AML-193 (cell line): ENCODE measurements at places on chromosomes 11 and 22.

DNA sequence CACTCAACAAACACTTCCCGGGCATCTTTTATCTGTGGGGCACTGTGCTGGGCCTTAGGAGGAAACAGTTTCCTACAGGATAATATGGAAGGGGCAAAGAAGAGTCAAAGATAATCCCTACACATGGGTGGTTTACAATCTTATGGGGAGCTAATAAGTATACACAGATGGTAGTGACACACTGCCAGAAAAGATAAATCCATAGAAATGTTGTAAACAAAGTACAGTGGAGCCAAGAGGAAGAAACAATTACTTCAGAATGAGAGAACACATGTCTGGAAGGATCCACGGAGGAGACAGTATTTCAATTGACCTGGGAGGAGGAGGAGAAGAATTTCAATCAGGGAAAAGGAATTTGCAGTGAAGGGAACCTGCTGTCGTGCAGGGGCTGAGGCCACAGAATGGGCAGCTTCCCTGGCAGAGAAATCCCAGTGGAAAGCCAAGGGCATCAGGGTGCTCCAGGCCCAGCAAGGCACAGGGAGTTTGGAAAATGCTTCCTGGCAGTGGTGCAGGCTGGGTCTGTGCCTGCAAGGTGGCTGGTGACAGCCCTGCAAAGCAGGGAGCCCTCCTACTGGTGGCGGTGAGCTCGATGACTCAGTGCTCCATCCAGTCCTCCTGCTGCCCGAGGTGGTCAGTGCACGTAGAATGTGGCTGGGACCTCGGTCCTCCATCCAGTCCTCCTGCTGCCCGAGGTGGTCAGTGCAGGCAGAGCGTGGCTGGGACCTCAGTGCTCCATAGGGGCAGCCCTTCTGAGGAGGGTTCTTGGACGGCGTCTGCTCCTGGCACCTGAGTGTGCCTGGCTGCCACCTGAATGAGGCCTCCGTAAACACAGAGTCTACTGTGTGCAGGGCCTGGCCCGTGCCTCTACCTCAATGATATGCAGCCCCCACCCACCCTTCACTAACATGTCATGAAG is 444.3 kb upstream of the B3GAT1 start:
- DNase-seq: no peak

DNA sequence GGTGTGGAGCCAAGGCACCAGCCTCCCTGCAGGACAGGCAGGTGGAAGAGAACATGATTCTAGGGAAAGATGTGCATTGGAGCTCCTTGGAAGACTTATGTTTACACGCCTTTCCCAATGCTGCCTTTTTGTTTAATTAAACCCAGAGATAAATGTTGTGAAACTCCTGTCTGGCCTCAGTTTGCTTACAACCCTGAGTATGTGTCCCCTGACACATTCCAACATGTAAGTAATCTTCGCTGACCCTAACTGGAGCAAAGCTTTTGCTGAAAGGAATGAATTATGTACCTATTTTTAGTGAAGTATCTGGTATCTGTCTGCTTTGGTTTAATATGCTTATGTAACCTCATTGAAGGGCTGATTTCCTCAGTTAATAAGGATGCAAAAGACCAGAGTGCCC is 56.7 kb downstream of the APIP start:
- DNase-seq: no peak

DNA sequence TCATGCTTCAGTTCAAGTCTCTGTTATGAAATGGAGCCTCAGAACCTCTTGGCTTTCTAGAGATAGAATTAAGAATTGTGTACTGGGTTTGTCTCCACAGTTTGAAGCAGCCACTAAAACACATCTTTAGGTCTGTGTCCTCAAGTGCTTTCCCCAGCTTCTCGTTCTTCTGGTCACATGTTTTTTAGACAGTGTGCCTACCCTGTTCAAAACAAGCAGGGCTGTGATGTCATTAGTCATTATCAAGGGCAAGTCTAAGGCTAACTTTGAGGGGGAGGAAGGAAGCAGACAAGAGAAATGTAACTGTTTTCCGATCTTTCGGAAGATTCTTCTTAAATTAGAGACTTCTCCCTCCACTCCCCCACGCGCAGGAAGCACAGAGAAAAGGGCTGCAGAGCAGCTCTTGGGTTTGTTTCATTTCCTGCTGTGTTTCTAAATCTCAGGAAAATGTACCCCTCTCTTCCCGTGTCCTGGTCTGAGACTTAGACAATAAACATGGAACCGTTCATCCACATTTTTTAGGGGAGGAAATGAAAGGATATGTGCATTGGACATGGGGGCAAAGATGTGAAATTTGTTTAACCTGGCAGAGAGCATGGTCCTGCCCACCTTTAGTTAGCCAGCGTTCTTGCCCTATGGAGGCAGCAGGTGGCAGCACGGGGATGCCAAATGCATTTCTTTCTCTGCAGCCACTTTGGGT is 3.1 kb downstream of the AKIP1 start:
- peak; percentile 62 for DNase-seq

GRCh38 chr22:24526191-24526590 is 28.7 kb downstream of the GUCD1 start:
- no peak for DNase-seq

DNA sequence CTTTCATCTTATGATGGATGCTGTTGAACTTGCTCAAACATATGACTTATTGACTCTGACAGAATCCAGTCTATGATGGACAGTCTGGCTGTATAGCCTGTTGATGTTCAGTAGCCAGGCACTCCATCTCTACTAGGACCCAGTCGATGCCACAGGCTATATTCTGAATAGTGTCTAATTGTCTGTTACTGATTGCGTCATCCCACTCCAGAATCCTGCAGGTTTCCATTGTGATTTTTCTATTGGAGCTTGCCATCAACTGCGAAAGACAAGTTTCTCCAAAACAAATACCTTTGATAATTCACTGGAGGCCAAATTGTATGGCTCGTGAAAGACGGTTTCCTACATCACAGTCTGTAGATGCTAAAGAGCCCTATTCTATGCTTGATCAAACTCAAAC is 481.7 kb upstream of the CHORDC1 start:
- no peak for DNase-seq

DNA sequence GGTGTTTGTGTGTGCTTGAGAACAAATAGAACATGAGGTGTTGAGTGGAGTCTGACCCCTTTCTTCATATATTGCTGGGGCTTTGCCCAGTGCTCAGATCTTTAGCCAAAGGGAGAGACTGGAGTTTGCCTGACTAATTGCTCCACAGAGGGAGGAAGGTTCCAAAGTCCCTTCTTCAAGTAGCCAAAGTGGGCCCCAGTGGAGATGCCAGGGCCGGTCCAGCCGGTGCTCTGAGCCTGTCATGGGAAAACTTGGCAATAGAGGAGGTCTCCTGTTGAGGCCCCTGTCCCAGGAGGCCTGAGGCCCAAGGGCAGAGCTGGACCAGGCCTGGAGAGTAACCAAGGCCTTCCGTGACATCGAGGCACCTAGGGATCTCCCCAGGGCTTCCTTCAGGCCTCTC is 112.3 kb downstream of the DSCAML1 start:
- DNase-seq: no peak

DNA sequence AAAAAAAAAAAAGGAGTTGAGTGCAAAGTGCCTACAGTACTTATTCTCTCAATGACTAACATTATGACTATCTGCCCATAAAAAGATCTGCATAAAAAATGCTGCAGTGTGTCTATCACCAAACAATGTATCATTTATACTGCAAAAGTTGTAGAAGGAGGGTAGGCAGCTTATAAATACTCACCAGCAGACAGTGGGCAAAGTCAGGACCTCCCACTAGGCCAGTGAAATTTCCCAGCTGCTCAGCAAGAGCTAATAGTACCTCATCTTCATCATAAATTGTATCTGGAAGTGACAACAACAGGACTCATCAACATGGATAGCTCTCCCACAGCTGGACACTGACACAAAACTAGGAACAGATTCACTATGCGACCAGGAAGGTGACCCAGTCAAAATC is 1.6 kb downstream of the PPP2R1B start:
- DNase-seq: no peak

- no peak for DNase-seq
Observed at GRCh38 chr22:50551160-50551752, 5.6 kb downstream of the KLHDC7B start.

GRCh38 chr11:116111546-116111945 is 607.3 kb upstream of the CADM1 start:
- no peak for DNase-seq

- DNase-seq: no peak
Observed at GRCh38 chr22:40279017-40279416, 67.3 kb upstream of the ADSL start.

DNA sequence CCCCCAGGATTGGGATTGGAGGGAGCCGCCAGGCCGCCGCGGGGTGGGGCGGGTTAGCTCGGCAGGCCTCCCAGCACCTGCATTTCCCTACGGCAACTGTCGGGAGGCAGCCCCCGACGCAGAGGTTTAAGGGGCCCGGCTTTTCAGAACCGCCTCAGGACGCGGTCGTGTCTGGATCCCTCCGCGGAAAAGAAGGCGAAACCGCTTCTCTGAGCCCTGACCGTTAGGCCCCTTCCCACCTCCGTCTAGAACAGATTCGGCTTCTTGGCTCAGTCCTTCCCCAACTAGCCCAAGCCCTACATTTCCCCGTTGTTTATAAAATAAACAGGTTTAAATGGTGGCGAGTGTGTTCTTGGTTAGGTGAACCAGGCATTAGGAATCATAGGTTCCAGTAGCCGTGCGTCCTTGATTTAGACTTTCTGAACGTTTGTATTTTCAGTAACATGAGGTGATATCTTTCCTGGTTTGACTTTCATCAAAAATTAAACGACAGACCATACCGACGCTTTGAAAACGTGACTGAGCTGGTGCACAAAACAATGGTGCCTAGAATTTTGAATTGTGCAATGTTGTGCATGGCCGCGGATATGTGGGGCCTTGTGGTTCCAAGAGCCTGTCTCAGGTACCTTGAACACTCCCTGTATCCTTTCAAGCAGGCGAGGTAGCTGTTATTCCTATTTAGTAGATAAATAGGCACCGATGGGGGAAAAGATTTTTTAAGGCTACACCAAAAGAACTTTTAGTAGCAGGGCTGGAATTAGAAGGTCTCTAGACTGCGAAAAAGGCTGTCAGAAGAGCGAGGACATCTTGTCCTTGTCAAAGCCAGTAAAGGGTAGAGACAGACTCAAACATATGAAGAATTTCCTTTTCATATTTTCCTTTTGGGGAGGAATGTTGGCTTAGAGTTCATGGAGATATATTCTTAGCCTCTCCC is 1.2 kb upstream of the HSPA8 start:
- DNase-seq: peak; percentile 58

GRCh38 chr11:120929664-120930154 is 94.2 kb upstream of the TBCEL start:
- DNase-seq: peak; percentile 29

GRCh38 chr22:32644252-32645100 is 157.0 kb upstream of the TIMP3 start:
- no peak for DNase-seq

GRCh38 chr22:37274380-37274862 is 7.9 kb upstream of the CYTH4 start:
- DNase-seq: peak; percentile 50

- DNase-seq: no peak
Observed at GRCh38 chr22:33012833-33013450, 45.2 kb downstream of the SYN3 start.

- DNase-seq: no peak
Observed at GRCh38 chr22:20488946-20489345, 6.6 kb downstream of the KLHL22 start.

DNA sequence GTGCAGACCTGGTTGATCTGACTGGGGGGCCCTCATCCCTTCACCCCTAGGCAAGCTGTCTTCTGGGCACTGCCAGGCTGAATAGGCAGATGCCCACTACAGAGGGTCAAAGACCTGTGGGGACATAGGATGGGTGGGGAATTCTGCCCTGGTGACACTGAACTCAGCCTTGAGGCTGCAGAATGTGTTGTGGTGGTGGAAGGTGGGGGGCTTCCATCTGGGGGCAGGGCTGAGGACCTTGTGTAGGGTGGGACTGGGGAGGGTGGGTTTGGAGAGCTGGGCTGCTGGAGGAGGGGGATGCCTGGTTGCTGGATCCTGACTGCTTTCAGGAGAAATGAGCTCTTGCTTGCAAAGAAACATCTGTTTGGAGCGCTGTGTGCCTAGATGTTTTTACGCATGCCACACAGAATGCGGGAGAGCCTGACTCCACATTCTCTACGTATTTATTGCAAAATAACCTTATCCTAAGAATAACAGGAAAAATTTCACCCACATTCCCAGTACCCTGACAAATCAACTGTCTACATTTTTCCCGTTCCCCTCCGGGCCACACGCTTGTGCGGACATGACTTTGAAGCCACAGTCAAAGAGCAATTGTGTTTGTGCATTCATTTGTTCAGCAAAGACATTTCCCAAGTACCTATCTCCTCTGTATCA is 18.3 kb downstream of the SMIM38 start:
- DNase-seq: no peak

GRCh38 chr11:36233204-36233603 is 56.0 kb downstream of the COMMD9 start:
- no peak for DNase-seq

- DNase-seq: no peak
Observed at GRCh38 chr11:127670374-127671119, 670.0 kb upstream of the KIRREL3 start.

DNA sequence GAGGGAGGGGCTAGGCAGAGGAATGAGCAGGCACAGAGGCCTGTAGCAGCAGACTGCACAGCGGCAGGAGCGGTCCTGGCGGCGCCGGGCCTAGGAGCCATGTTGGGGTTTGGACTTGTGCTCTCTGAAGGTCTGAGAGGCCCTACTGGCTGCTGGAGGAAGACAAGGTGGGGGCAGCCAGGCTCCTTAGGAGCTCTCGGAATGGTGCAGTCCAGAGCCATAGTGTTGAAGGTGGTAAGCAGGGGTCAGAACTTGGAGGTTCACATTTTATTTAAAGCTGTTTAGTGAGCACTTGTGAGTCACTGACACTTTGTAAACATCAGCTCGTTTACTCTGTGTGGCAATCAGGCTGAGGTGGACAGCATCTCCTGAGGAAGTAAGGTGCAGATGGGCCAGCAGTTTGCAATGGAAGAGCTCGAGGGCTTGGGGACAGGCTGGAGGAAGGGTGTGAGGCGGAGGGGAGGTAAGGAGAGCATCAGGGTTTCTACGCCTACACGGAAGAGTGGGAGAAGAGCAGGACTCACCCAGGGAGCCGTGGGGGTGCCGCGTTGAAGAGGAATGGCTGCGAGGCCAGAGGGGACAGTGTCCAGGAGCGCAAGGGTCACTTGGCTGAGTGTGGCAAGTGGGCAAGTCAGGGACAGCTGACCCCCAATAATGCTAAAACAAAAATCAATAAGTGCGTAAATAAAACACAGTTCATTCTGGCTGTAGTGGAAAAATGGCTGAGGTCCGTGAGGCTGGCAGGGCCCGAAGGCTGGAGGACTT is 10.0 kb upstream of the TMEM191C start:
- DNase-seq: no peak

GRCh38 chr11:65625628-65626342 is 10.2 kb downstream of the PCNX3 start:
- peak; percentile 19 for DNase-seq

- no peak for DNase-seq
Observed at GRCh38 chr22:48749555-48750227, 1078.0 kb downstream of the BRD1 start.

GRCh38 chr22:43726322-43726721 is 85.8 kb downstream of the EFCAB6 start:
- no peak for DNase-seq
